ENCODE measurements at places on chromosomes 5 and 9.

DNA sequence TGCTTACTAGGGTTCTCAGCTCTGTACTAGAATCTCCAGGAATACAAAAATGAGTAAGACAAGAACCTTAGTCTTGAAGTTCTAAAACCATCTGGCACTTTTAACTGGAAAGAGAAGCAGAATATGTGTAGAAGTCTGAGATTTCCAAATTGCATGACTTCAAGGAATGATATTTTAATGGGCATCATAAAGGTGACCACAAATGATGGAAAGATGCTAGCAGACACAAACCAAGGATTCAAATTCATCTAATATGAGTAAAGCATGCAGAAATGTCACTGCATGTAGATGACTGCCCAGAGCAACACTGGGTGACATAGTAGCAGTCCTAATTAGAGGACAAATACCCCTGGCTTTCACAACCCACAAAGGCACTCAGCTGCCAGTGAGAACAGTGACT is 117.2 kb downstream of the RPS23 start:
- no peak for DNase-seq

DNA sequence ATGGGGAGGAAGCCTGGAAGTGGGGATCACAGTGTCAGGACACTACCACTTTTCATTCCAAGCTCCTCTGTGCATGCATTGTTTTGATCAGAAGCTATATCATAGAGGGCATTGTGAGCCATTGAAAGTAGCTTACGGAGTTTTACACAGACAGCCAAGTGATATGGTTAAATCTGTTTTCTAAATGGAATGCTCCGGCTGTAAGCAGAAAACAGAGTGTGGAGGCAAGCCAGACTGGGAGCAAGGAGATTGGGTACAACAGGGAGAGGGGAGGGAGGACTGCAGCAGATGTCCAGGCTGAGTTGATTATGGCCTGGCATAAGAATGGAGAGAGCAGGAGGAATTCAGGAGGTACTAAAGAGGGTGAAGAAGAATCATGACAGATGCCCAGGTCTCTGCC is 15.5 kb upstream of the SOWAHA start:
- DNase-seq: no peak

- no peak for DNase-seq
Measured at GRCh38 chr9:76516871-76517270, 57.9 kb downstream of the GCNT1 start.

- no peak for DNase-seq
Measured at GRCh38 chr5:111960476-111961215, 203.7 kb upstream of the NREP start.

DNA sequence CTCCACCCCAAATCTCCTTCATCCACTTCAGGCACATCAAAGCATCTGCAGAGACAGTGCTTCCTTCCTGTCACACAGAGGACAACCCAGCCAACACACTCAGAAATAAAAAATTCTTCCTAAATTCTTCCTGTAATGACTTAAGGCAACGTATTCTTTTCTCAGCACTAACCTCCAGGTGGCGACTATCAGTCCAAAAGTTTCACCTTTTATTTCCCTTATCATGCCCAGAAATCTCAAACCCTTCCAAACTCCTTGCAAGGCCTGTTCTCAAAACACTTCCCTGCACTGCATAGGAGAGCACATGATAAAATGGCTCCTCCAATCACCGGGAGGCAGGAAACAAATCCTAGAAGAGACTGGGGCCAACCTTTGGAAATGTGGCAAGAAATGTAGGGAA is 35.1 kb downstream of the SLIT3 start:
- DNase-seq: no peak

GRCh38 chr5:61308712-61309111 is 23.3 kb upstream of the ZSWIM6 start:
- DNase-seq: no peak

DNA sequence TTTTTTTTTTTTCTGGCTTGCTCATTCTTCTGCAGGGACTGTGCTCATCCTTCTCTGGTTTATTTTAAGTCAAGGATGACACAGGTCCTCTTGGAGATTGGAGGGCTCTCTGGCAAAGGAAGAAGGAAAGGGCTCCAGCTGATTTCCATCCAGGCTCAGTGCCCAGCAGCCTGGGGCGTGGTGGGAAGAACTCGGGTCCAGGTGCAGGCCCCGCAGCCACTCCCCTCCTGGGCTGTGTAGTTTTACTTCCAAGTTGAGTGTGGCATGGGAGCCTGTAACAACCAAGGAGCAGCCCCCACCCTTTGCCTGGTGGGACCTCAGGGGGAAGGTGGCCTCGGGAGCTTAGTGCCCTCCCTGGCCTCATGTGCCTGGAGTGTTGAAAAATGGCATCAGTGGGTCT is 58.9 kb downstream of the ANKRD33B start:
- DNase-seq: no peak

GRCh38 chr5:149284501-149284900 is 12.8 kb downstream of the AFAP1L1 start:
- DNase-seq: no peak

- DNase-seq: no peak
Measured at GRCh38 chr5:117054141-117054540, 479.5 kb upstream of the SEMA6A start.

GRCh38 chr5:97420646-97421045 is 237.6 kb upstream of the RIOK2 start:
- no peak for DNase-seq

DNA sequence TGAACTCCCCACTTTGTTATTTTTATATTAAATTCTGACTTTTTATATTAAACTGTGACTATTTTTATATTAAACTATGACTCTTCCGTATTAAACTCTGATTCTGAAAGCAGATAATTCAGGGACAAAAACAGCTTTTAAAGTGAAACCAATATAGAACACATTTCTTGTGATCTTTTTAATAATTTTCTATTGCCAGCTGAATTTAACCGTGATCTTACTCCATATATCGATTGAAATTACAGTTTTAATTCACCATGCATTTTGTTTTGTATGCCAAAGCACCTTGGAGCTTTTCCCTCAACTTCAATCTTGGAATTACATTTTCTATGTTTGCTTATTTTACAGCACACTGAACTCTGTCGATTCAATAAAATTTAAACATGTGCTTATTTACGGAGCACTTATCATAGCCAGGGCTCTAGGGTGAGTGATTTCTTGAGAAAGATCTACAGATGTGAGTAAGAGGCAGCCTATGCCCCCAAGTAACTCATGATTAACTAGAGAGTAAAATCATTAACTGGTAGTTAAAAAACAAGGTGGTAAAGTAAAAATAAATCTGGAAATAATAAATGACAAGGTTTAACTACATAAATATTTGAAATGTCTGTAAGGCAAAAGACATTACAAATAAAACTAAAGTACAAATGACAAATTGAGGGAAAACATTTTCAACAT is 72.9 kb upstream of the ALDH1B1 start:
- DNase-seq: no peak

- DNase-seq: no peak
Measured at GRCh38 chr5:150411245-150411979, 1.3 kb downstream of the CD74 start.

DNA sequence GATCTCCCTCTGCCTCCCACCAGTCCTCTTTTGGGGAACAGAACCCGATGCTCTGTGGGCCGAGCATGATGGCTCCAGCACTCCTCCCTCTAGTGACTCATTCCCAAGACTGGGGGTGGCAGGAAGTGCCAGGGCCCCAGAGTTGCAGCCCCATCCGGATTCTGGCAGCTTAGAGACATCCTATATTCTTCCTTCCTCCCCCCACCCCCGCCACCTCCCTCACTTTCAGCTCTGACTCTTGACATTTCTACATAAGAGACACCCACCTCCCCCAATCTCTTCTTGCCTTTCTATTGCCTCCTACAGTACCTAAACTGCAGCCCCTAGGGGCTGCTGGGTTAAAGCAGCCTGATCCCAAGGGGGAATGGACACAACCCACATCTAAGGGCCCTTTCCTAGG is 47.1 kb upstream of the MATR3 start:
- peak; percentile 46 for DNase-seq

DNA sequence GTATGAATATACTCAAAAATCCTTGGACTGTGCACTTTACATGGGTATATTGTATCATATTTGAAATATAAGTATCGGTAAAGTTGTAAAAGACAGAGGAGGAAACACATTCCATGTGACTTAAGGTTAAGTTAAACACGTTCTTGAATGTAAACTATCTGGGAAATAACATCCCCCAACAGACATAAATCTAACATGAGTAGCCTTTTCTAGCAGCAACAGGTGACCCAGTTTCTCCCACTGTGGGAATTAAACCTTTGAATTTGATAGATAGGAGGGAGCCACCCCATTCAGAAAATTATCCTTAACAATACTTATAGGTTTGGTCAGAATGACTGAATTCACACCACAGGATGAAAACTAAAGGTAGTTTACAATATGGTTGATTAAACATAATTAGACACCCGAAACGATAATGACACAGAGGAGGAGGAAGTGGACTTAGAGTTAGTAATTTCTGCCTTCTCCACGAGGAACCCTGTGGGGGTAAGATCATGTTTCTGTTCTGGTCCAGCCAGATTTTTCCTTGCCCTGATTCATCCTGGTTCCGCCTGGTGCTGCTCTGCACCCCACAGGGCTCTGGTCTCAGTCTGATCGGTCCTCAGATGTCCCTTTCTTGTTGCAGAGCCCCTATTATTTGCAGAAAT is 84.6 kb upstream of the DNAH5 start:
- DNase-seq: no peak

DNA sequence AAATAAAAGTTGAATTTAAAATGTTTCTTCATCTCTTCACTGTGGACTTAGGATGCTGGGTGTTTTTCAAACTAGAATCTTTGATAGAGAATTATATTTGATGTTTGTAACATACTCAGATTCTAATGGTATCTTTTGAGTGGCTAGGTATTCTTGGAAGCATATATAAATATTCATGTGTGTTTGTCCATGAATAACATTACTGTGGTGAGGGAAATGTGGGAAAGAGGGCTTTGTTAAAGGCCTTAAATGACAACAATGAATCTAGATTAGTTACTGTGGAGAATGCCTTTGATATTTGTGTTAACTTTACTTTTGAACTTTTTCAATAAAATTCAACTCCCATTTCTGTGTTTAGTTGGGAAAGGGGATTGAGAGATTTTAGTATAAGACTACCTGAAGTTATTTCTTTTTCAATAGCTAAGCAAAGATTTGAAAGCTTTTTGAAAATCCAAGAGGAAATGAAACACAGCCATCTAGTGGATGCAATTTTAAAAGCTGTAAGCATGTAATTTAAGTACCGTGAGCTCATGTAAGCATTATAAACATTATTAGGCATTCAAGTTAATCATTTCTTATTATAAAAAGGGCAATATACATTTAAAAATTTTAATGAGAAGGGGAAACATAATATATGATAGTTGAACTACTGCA is 69.6 kb downstream of the CCDC171 start:
- DNase-seq: no peak

DNA sequence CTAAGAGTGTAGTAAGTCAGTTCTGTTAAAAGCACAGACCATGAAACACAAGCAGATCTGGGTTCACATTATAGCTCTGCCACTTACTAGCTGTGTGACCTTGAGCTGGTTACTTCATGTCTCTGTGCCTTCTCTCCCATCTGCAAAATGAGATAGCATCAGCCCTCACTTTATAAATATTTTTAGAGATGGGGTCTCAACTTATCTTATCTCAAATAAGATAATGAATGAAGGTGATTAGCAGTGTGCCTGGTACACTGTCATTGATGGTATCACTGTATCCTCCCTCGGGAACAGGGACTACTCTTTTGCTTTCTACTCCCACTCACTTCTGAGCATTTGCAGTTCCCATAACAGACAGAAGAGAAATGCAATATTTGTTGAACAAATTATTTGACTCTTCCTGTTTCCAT is 52.4 kb downstream of the GALNT10 start:
- no peak for DNase-seq

DNA sequence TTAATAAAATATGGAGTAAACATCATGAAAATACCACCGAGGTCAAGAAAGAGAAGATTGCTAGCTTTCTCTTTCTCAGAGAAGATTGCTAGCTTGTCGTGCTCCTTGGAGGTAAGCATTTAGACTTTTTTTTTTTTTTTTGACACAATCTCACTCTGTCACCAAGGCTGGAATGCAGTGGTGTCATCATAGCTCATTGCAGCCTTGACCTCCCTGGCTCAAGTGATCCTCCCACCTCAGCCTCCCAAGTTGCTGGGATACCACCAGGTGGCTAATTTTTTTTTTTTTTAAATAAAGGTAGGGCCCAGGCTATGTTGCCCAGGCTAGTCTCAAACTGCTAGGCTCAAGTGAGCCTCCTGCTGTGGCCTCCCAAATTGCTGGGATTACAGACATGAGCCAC is 26.3 kb upstream of the CPLANE1 start:
- DNase-seq: no peak

DNA sequence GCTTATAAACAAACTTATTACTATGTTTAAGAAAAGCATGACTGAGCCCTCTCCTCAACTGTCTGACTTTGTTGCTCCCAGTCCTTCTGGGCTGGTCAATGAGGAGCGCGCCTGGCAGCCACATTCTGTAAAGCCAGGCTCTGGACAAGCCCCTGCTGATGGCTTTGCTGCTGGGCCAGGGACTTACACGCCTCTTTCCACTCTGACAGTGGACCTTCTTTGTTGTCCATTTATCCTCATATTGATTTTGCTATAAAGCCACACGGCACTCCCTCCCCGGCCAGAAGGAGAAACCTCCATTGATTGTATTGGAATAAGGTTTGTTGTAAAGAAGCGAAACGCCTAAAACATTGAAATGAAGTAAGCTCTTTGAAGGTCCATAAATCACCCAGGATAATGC is 50.6 kb downstream of the C5orf15 start:
- no peak for DNase-seq

DNA sequence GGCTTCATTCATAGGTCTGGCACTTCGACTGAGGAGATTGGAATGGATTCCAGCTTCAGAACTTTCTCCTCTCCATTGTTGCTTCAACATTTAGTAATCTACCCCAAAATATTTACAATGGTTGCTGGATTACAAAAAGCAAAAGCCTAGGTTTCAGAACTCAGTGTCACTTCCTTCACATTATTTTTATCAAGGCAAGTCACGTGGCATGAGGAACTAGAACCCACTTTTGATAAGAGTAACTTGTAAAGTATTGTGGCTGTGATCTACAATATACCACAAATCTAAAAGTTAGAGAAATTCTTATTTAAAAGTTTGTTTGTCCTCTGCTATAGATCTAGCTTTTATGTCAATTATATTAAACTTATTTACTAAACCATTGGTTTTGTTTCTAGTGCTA is 39.7 kb upstream of the ANKDD1B start:
- DNase-seq: no peak

- DNase-seq: no peak
Measured at GRCh38 chr9:87223392-87224246, 274.0 kb upstream of the DAPK1 start.

DNA sequence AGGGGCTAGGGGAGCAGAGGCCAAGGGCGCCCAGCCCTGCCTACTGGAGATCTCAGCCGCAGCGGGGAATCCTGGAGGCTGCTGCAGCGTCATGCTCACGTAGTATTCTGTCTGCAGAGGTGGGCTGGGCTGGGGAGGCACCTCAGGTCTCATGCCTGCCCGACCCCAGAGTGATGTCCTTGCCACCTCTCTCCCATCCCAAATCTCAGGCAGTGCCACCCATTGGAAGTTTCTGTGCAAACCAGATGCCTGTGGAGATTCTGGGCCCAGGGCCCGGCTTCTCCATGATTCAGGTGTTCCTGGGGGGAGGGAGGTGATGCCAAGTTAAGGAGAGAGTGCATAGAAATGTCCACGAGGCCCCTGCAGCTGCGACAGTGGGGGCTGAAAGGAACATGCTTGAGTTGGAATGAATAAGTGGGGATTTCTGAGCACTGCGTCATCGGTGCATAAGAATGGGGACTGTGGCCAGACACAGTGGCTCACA is 72.0 kb downstream of the ANKRD33B start:
- DNase-seq: no peak
